EH (cell line): ENCODE measurements at places on chromosomes 2 and 18.
A peak's percentile ranks its signal among the peaks of the same experiment; 100 is the strongest.

- DNase-seq: no peak
Observed at GRCh38 chr2:147850838-147851237, 6.0 kb downstream of the ACVR2A start.

GRCh38 chr2:39174022-39174421, 53.2 kb upstream of the SOS1 start:
- DNase-seq: no peak

GRCh38 chr2:127560201-127560930, 24.9 kb downstream of the MYO7B start:
- DNase-seq: no peak

GRCh38 chr2:71235930-71236587, 9.2 kb upstream of the PAIP2B start:
- DNase-seq: no peak

GRCh38 chr2:178874529-178875240, 67.5 kb upstream of the TTN start:
- no peak for DNase-seq

- DNase-seq: peak; percentile 22
Observed at GRCh38 chr2:168158586-168158985, 88.8 kb downstream of the STK39 start.

DNA sequence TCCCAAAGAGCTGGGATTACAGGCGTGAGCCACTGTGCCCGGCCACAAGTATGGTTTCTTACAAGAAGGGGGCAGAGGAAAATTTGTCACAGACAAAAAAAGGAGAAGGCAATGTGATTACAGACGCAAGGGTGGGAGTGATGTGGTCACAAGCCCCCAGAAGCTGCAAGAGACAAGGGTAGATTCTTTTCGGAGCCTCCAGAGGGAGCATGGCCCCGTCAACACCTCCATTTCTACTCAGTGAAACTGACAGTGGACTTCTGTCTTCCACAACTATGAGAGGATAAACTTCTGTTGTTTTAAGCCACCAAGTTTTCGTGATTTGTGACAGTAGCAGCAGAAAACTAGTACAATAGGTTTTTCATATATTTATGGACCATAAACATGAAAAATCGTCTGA, 2.1 kb upstream of the TCF7L1 start:
- peak; percentile 65 for DNase-seq

GRCh38 chr2:96549967-96550786, 13.6 kb downstream of the ARID5A start:
- no peak for DNase-seq

GRCh38 chr2:188596054-188596453, 304.4 kb downstream of the GULP1 start:
- no peak for DNase-seq

DNA sequence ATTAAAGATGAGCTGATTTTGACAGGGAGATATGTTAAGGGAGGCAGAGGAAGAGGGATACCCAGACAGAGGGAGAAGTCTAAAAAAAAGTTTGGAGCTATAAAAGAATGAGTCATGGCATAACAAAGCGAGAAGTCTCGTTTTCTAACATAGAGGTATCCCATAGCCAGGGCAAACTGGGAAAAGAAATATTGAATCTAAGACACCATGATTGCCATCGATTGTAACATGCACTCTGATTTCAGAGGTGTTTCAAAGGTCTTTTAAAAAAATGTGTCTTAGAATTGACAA, 110.7 kb downstream of the MDH1 start:
- DNase-seq: peak; percentile 64
